EH (cell line): ENCODE measurements at places on chromosomes 12 and 14.

DNA sequence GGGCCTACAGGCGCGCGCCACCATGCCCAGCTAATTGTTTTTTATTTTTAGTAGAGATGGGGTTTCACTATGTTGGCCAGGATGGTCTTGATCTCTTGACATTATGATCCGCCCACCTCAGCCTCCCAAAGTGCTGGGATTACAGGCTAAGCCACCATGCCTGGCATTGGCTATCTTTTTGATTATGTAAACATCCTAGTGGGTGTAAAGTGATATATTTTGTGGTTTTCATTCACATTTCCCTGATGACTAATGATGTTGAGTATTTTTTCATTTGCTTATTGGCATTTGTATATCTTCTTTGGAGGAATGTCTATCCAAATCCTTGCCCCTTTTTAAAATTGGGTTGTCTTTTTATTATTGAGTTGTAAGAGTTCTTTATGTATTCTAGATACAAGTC is 16.3 kb downstream of the CREBL2 start:
- DNase-seq, result peak; percentile 68

DNA sequence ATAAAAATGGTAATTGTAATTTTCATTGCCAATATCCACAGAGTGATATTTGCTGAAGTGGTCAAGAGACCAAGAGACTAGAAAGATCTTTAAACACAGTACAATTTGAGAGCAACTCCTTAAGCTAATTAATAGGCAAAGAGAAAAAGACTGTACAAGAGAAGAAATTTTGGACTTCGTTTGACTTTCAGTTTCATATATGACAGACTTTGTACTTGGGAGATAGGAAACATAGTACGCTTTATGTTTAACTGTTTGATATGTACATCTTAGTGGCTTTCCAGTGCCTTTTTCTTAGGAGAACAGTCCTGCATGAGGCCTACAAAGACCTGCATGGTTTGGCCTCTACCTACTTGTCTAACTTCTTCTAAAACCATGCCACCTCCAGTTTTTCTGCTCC is 1118.1 kb downstream of the TRHDE start:
- no peak for DNase-seq

DNA sequence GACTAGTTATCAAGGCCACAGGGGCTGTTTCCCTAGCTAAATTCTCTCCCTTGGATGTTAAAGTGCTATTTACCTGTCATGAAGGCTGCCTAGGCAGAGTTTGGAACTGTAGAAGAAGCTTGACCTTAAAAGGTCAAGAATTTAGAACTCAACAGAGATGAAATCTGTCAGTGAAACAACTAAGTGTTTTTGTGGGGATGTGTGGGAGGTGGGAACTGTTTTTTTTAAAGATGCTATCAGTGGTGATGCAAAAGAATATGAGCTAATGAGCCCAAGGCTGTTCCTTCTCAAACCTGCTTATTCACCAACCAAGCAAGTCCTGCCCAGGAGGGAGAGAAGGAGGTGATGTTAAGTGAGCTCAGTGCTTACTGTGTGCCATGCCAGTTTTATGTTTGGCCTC is 40.8 kb upstream of the POC1B start:
- peak; percentile 57 for DNase-seq

DNA sequence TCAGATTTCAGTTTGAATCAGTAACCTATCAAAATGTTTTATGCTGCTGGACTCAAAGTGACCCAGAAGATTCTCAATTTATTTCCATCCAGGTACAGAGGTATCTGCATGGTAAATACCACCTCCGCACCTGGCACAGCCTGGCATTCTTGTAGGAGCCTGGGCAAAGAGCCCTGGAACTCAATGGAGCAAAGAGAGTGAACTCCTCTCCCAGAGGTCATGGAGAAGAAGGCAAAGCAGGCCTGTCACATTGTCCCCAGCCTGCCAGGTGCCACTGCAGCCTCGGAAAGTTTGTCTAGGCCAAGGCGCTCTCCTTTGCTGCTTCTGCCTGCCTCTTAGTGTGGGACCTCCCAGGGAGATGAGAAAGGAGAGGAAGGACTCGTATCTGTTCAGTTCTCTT is 319.8 kb downstream of the ZFP36L1 start:
- no peak for DNase-seq

DNA sequence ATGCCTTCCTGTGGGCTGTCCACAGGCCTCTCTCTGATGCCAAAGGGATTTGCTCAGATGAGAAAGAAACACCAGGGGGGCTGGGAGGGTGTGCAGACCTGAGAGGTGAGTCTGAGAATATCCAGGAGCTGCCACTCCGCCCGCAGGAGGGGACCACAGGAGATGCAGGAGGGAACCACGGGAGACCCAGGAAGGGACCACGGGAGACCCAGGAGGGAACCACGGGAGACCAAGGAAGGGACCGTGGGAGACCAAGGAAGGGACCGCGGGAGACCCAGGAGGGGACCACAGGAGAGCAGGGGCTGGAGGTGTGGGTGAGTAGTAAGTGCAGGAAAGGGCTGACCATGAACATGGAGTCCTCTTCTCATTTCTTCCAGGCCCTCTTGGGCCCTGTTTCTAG is 74.6 kb upstream of the SFSWAP start:
- DNase-seq, result no peak

DNA sequence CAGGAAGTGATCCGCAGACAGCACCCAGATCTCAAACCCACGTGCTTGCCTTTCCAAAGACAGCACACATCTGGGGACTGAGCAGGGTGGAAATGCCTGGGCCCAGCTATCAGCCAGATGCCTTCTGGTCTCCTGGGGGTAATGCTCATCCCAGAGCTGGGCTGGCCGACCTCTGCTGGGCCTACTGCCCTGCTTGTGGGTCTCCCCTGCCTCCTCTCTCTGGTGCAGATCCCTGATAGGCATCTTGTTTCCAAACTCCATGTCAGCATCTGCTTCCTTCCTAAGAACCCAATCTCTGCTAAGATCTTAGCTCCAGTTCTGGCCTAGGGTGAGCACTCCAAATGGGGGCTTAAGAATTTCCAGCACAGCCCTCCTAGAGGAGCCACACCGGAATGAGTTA is 1043.0 kb downstream of the VRK1 start:
- no peak for DNase-seq

GRCh38 chr12:46366771-46367170 is 5.8 kb downstream of the SLC38A2 start:
- no peak for DNase-seq

GRCh38 chr12:113619202-113619601 is 147.5 kb upstream of the LHX5 start:
- no peak for DNase-seq

- no peak for DNase-seq
Observed at GRCh38 chr14:99730876-99731546, 46.9 kb downstream of the CYP46A1 start.

GRCh38 chr12:57133013-57133569 is 4.8 kb downstream of the LRP1 start:
- peak; percentile 80 for DNase-seq

DNA sequence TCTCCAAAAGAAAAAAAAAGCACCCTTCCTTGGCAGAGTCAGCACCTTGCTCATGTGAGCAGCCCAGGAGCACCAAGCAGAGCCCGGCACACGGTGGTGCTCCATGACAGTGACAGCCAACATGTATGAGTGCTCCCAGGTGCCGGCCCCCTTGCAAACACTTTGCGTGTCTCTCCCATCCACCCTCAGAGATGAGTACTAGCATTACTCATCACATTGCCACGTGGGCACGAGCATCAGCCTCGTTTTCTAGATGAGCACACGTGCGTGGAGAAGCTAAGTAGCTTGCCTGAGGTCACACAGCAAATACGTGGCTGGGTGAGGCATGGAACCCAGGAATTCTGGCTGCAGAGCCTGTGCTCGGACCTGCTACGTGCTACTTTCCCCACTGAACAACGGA is 177.9 kb upstream of the PRMT8 start:
- peak; percentile 92 for DNase-seq

DNA sequence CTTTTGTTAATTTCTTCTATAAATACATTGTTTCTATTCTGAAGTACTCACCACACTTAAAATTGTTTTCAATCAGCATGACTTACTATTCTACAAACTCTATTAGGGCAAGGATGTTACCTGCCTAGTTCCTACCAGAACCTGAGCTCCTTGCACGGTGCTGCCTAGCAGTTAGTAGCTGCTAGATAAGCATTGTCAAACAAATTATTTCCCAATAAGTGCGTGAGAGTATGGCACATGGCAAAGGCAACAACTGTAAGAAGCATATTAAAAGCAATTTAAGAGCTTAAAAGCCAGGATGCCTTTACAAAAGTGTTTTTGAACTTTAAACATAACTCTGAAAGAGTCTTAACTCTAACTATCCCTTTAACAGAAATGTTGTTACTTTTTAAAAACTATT is 8.2 kb upstream of the LYZ start:
- DNase-seq, result no peak

GRCh38 chr12:60205500-60205899 is 609.7 kb downstream of the SLC16A7 start:
- DNase-seq, result peak; percentile 47

GRCh38 chr12:53204351-53204750 is 2.7 kb downstream of the ITGB7 start:
- DNase-seq, result no peak

GRCh38 chr12:18383203-18383602 is 121.9 kb downstream of the PIK3C2G start:
- peak; percentile 96 for DNase-seq

DNA sequence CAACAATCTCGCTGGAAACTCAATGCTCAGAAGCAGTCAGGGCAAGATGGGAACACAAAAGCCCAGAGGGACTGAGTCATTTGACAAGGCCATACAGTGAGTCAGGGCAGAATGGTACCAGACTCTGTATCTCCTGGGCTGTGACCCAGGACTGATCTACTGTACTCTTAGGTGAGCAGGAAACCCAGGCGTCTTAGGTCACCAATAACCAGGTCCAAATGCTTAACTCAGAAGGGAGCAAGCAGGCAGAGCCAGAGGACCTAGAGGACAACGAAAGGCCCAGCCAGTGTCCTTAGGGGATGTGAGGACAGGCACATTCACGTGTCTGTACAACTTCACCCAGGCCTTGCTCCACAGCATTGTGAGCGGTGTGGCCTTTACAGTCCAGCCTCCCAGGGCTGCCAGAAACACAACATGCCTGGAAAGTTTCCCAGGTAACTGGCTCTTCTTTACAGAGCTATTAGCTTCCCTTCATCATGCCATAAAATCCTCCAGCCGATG is 69.9 kb downstream of the ARL6IP4 start:
- peak; percentile 65 for DNase-seq

DNA sequence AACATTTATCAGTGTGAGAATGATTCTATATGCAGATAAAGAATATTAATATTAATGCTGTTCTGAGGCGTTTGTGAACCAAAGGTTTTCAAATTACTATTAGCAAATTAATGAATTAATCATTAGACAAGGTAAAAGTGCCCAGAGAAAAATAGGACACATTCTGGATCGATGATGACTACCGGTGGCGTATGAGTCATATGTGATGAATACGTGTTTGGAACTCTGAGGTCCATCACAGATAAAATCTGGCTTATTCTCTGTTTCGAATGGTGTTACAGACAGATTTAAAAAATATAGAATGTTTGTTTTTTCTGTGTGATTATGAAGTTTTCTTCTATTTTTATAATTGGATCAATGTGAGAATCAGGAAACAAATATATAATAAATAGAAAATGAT is 79.2 kb upstream of the RTL1 start:
- peak; percentile 43 for DNase-seq

GRCh38 chr12:123898673-123899072 is 74.0 kb downstream of the CCDC92 start:
- DNase-seq, result no peak

GRCh38 chr12:6310771-6311610 is 509 bp downstream of the PLEKHG6 start:
- no peak for DNase-seq

DNA sequence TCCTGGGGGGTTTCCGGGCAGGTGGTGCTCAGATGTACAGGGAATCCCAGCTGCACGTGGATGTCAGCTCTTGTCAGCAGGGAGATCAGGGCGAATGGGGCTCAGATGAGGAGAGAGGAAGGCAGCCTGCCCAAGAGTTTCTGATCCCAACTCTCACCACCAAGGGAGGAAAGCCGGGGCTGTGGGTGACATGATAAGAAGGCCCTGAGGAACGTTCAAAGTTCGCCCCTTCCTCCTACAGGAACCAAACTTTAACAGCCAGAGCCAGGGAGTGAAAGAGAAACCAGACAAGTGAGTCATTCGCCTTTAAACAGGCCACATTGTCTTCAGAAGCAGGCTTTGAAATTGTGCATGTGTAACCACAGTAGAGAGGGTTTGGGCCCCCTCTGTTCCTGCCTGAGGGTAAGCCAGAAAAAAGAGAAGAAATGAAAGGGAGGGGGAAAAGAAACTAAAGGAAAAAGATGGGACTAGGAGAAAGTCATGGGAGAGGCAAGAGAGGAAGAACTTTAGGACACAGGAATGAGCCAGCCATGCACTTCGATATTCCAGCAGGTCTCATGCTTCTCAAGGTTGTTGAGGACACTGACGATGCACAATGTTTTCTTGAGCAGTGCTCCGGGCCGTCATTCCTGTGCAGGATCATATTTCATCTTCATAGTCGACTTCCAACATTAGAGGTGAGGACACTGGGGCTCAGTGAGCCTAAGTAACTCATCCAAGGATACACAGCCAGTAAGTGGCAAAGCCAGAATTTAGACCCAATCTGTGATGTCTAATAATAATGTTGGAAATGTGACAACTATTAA is 691.4 kb upstream of the TBX3 start:
- DNase-seq, result peak; percentile 79

DNA sequence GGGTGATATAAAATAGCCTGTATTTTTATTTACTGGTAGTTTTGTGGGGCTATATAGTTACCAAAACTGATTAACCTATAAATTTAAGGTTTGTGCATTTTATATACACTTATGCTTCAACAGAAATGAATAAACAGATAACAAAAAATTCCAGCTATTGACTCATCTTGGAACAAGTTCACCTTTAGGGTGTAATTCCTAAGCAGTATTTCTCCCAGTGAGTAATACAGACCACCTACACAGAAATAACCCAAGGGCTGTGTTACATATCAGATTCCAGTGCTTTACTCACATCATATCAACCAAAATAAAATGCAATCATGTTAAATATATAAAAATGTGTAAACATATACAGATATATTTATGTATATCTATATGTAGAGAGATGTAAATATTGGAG is 345.6 kb downstream of the ADAMTS20 start:
- peak; percentile 13 for DNase-seq

DNA sequence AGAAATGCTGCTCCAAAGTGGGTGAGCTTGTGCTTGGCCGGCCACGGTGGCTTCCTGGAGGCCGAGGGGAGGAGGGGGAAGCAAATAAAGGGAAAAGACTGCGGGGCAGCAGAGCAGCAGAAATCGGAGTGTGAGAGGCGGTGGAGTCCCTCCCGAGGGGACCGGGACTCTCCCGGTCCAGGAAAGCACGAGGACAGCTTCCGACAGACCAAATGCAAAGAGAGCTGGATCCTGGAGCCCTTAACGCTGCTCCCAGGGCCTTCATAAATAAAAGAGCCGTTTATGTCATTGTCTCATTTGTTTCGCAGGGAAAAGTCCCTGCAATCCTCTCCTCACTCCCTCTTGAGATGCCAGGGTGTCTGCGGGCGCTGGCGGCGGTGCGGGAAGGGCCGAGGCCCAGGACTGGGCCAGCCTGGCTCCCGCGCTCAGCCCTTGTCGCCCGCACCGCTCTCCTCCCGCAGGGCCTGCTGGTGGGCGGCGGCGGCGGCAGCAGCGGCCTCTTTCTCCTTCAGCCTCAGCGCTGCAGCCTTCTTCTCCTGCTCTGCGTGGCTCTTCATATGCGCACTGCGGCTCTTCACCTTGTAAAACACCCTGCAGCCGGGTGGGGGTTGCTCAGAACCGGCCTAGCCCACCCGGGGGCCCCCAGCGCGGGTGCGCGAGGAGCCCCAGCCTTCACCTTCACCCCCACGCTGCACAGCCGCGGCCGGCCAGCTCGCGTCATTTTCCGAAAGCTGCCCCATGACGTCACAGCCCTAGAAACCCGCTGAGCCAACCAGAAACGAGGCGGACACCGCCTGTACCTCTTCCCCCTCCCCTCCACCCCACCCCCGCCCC is 4.5 kb upstream of the PNMA1 start:
- DNase-seq, result no peak

- DNase-seq, result no peak
Observed at GRCh38 chr12:132888852-132889251, 1.4 kb upstream of the CHFR start.
